Breast epithelium (tissue), 4 donors: ENCODE measurements at places on chromosomes 12 and 14. TPM values are rescaled to one million over a fixed set of nuclear protein-coding genes. Genes with fewer than 3 reads are reported as not detected.

KRT82 gene
- not detected for total RNA-seq

TBX5 gene
- total RNA-seq: 10.2 TPM

TUBA1A gene
- total RNA-seq: 215 TPM

RASSF9 gene
- total RNA-seq: 2.9 TPM

PLEKHH1 gene
- 2.9 TPM for total RNA-seq

CMA1 gene
- total RNA-seq: not detected

KCNC2 gene
- not detected for total RNA-seq

KRT8 gene
- total RNA-seq: 4.6 TPM

KLRC4 gene
- total RNA-seq: 0.66 TPM

CACNA1C gene
- total RNA-seq: 2.6 TPM

ACOT4 gene
- total RNA-seq: 2.8 TPM
